Stimulated activated naive CD4-positive, alpha-beta T cell (primary cell): ENCODE measurements at places on chromosomes 6 and 20.

DNA sequence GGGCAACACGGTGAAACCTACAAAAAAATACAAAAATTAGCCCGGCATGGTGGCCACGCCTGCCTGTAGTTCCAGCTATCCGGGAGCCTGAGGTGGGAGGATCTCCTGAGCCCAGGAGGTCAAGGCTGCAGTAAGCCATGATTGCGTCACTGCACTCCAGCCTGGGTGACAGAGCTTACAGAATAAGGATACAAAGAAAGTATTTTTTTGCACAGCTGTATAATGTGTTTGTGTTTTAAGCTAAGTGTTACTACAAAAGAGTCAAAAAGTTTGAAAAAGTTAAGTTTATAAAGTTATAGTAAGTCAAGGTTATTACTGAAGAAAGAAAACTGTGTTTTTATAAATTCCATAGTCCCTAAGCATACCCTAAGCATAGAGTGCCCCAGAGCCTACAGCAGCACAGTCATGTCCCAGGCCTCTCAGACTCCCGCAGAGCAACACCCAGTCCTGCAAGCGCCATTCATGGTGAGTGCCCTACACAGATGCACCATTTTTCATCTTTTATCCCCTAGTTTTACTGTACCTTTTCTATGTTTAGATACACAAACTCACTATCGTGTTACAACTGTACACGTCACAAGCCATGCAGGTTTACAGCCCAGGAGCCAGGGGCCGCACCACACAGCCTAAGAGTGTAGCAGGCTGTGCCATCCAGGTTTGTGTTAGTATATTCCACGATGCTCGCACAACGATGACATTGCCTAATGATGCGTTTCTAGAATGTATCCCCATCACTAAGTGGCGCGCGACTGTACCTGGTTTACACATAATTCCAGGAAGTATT lies 22.4 kb downstream of the TAF4 start:
- no peak for DNase-seq

- no peak for DNase-seq
Observed at GRCh38 chr6:97666889-97667288, 383.9 kb upstream of the MMS22L start.

DNA sequence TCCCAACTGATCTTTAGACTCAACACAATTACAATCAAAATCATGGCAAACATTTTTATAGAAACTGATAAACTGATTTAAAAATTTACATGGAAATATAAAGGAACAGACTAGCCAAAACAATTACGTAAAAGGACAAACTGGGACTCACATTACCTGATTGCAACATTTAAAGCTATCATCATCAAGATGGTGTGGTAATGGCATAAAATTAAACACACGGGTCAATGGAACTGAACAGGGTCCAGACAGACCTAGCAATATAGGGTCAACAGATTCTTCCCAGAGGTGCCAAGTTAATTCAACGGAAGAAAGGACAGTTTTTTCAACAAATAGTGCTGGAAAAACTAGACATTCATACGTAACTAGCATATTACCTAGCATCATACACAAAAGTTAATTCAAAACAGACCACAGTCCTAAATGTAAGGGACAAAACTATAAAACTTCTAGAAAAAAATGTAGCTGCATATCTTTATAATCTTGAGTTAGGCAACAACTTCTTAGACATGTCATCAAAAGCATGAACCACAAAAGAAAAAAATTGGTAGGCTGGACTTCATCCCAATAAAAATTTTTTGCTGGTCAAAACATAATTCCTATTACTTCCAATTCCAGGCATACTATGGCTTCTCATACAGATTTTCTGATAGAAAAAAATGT lies 147.4 kb upstream of the BEND6 start:
- DNase-seq: no peak

GRCh38 chr6:157381631-157382621 lies 936 bp downstream of the ZDHHC14 start:
- DNase-seq: peak; percentile 47

GRCh38 chr20:61830241-61830930 lies 235.3 kb downstream of the TAF4 start:
- DNase-seq: no peak

- DNase-seq: peak; percentile 77
Observed at GRCh38 chr6:107674995-107675738, 148.9 kb downstream of the SCML4 start.

DNA sequence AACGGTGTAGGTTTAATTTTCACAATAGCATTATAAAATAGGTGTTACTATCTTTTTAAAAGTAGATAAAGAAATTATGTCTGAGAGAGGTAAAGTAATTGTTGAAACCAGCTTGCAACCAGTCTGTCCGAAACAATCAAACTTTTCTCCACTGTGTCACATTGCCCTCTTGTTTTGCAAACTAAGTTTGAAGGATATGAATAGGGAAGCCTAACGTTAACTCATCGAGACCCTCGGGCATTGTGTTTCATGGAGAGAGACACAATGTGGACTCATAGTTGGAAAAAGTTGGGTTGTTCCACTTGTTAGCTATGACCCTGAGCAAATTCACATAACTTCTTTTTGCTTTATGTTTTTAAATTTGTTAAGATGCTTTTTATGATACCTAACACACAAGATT lies 254.4 kb upstream of the IMPG1 start:
- no peak for DNase-seq

DNA sequence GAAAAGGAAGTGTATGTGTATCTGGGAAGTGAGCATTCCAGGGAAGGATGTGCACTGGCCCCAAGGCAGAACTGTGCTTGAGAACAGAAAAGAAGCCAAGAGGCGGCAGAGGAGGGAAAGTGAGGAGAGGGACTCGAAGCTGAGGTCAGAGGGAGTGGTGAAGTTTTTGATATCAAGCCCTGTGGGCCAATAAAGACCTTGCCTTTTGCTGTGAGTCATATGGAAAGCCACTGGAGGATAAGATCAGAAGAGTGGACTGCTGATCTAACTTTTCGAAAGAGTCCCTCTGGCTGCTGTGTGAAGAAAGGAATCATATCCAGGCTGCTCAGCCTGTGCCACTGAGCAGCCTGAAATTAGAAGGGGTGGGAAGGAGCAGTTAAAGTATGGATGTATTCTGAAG lies 99.4 kb downstream of the EYA4 start:
- no peak for DNase-seq
